ENCODE measurements at places on chromosomes 6 and 20. TPM values are rescaled to one million over a fixed set of nuclear protein-coding genes. Genes with fewer than 3 reads are reported as not detected.

The LY86 gene
- 13.4 TPM for total RNA-seq

GRCh38 chr6:136611746-136612145 lies 61.5 kb upstream of the MAP7 start:
- DNase-seq: no peak

DNA sequence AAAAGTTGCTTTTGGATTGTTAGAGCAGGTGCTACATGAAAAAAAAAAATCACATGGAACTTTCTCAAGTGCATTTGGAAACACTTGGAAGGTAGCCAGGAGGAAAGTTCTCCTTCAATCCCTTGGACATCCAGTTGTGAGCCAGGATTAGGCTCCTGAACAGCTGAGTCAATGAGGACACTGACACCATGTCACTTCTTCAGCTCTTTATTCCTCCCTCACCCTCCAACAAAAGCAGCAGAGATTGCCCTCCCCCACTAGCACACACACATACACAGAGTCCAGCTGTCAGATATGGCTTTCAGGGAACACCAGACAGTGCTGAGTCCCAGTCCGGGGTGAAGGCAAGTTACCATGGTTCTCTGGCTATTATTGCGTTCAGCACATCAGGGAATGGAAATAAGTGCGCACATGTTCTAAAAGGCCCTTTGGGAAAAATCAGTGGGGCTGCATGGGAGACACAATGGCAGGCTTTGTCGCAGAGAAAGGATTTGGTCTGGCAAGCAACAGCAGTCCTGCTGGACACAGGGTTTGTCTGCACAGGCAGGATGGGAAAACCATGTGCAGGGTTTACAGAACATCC lies 124.7 kb upstream of the MARCKS start:
- DNase-seq: no peak

- DNase-seq: no peak
Observed at GRCh38 chr6:158047127-158047518, 65.5 kb downstream of the SYNJ2 start.

The OLIG3 gene
- total RNA-seq: 0.05 TPM

- no peak for DNase-seq
Observed at GRCh38 chr20:56986476-56986875, 280.0 kb downstream of the BMP7 start.

- DNase-seq: no peak
Observed at GRCh38 chr6:149864578-149865535, 698 bp upstream of the LRP11 start.

Measured in thymus (tissue), 14 donors.